ENCODE measurements at places on chromosomes 7 and 10.
A peak's percentile ranks its signal among the peaks of the same experiment; 100 is the strongest.

GRCh38 chr7:117146059-117146458, 176.8 kb downstream of the WNT2 start:
- DNase-seq: no peak

- no peak for DNase-seq
These were observed 76.4 kb upstream of the PRSS58 start for GRCh38 chr7:142334236-142334635.

DNA sequence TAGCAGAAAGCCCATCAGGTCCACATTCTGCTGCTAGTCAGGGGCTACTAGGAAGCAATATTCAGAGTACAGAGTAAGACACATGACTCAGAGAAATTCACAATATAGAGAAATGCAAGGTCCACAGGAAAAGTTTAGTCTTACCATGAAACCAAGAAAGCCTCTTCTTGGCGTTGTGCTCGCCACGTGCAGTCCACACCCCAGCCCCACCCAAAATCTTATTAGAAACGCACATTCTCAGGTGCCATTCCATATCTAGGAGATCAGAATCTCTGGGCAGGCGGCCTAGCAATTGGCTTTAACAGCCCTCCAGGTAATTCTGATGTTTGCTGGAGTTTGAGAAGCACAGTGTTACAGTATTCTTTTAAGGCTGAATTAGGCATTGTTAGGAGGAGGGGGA, 15.8 kb upstream of the SAR1A start:
- DNase-seq: no peak

DNA sequence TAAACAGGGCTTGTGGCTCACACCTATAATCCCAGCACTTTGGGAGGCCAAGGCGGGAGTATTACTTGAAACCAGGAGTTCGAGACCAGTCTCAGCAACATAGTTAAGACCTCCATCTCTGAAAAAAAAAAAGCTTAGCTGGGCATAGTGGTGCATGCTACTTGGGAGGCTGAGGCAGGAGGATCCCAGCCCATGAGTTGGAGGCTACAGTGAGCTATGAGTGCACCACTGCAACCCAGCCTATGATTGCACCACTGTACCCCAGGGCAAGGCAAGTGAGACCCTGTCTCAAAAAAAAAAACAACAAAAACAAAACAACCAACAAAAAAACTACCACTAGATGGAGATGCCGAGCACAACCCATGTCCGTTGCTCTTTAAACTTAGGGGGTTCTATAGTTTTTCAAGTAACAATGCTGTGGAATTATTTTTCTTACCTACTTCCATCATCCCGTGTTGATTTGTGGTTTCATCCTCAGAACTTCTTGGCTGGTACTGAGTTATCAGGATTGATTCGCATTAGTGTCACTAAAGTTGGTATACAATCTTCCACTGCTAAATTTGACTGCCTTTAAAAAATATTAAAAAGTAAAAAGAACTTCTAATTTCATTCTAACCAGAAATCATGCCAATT, 12.2 kb upstream of the REPIN1 start:
- peak; percentile 17 for DNase-seq

DNA sequence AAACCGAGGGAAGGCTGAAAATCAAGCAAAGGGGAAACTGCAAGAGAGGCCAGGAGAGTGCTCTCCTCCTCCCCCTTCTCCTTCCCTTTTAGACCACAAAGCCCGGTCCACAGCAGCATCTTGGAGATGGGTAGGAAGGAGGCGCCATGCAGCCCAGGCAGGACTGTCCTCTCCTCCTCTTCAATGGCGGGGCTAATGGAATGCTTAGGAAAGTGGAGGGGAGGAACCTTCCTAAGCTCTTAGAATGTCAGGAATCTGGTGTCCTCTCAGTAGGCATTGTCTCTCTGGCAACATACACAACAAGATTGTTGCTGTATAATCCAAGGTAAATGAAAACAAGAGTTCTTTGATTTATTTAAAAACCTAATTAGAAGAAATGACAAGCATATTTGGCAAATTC, 185.1 kb downstream of the DGKI start:
- DNase-seq: no peak

DNA sequence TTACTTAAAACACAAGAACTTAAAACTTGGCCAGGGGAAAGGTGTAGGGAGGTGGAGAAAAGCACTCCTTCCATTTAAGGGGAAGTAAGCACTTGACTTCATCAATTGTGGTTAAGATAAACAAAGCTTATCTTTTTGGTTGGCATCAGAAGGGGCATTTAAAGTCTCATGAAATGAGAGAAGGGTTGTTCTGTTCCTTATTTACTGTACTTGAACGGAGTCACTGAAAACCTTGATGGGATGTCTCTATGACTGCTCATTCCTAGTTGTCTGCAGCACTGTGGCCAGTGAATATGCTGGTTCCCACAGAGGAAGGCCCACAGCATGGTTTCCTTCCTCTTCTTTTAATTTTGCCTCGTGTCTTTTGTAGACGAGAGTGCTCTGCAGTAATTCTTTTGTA, 229.3 kb downstream of the AUTS2 start:
- DNase-seq: no peak

DNA sequence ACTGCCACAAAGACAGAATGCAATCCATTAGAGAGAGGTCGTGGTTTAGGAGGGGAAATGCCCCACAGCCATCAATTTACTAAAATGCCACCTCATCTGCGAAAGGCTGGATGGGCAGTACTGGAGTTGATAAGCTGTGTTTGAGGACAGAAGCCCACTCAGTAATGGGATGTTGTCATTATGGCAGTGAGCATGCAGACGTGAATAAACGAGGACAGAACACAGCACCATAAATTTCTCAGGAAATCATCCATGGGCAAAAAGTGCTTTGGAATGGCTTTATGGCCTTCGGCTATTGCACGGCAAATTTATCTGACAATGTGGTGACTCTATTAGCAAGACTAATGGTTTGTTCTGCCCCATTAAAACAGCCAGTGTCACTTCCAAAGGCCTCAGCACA, 15.9 kb upstream of the C10orf53 start:
- no peak for DNase-seq

DNA sequence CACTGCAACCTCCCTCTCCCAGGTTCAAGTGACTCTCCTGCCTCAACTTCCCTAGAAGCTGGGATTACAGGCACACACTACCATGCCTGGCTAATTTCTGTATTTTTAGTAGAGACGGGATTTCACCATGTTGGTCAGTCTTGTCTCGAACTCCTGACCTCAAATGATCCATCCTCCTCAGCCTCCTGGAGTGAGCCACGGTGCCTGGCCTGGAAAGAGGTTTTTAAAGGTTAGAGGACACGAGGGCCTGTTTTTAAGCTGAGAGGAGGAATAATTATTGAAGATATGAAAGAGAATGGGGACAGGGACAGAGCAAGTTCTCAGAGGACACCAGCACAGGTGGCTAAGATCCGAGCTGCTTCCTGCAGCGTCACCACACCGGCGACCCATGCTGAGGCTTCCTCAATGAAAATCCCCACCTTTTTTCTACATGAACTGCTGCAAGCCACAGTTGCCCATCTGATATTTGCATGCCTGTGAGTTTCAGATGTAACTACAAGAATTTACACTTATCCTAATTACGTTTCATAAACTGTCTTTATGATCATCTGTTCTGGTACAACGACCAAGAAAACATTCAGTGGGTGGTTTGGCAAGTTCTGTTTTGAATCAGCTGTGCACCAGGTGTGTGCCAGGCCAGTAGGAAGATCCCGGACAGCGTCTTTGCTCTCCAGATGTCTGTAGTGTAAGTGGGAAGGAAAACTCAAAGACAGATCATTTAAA, 76.0 kb downstream of the HIP1 start:
- no peak for DNase-seq

GRCh38 chr10:32795598-32796183, 162.3 kb downstream of the ITGB1 start:
- no peak for DNase-seq

DNA sequence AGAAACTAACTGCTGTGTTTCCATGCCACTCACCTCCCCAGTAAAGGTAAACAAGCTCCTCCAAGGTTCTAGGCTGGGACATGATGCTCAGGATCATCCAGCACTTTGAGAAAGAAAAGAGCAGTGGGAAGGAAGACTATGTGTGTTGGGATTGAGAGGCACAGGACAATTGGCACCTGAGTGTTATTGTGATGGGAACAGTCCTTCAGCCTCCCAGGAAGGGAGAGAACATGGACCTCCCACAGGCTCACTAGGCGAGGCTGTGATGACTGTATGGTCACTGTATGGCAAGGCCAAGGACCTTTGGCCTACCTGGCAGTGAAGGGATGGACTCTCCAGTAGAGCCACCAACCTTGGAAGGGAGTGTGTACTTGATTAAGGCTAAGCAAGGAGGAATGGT, 123.2 kb upstream of the UNC5B start:
- DNase-seq: no peak

DNA sequence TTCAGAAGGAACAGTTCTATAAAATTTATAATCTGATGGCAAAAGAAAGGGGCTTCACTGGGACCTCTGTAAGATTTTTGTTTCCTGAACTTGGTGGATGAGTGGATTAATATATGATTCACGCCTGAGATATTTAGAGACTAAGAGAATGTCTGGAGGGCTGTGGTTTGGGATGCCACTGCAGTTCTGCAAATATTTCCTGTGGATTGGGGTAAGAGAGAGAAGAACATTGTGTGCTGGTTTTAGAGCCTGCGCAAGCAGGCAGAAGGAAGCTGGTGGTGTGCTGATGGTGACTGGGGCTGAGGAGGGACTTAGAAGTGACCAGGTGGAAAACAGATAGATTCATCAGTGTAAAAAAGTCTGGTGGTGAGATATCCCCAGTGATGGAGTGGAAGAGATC, 87.0 kb downstream of the SUGCT start:
- DNase-seq: peak; percentile 39

DNA sequence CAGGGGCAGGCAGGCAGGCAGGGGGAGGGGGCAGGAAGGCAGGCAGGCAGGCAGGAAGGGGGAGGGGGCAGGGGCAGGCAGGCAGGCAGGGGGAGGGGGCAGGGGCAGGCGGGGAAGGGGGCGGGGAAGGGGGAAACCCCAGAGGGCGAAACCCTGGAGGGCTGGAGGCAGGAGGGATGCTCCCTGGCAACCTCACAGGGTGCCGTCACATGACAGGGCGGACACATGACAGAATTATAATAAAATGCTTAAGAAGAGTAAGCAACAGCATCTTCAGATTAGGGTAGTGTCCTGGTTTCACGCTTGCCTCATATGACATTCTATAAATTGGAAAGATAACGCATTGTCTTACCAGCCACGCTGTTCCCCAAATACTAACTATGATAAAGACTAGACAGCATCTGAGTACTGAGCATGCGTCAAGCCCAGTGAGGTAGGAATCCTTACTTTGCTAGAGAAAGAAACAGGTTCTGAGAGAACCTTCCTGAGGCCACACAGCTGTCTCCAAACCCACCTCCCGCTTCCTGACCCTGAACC, 131.6 kb downstream of the DIP2C start:
- DNase-seq: no peak

DNA sequence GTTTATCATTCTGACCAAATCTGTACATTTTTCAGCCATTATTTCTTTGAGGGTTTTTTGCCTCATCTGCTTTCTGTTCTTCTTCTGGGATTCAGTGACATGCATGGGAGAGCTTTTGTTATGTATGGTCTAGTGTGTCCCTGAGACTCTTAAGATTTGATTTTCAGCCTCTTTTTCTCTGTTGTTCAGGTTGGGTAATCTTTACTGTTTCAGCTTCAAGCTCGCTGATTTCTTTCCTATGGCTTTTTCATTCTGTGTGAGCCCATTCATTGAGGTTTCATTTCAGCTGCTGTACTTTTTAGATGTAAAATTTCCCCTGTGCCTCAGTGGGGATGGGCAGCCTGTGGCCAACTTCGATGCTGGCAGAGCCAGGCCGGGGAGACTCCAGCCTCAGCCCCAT, 38.1 kb downstream of the FOXK1 start:
- DNase-seq: no peak

- DNase-seq: no peak
These were observed 57.6 kb downstream of the MALSU1 start for GRCh38 chr7:23356726-23357125.

GRCh38 chr7:94562525-94562924, 52.9 kb downstream of the CASD1 start:
- DNase-seq: peak; percentile 3

DNA sequence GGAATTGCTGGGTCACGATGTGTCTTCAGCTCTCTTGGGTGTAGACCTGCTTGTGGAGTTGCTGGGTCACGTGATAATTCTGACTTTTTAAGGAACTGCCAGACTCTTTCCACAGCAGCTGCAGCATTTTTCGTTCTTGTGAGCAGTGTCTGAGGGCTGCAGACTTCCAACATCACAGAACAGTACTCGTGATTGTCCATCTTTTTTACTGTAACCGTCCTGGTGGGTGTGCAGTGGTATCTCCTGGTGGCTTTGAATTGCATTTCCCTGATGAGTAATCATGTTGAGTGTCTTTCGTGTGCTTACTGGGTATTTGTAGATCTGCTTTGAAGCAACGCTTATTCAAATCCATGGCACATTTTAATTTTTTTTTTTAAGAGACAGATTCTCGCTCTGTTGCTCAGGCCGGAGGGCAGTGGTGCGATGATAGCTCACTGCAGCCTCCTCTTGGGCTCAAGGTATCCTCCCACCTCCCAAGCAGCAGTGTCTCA, 22.7 kb downstream of the INPP5A start:
- DNase-seq: no peak
